ENCODE measurements at places on chromosomes 2 and 18.

DNA sequence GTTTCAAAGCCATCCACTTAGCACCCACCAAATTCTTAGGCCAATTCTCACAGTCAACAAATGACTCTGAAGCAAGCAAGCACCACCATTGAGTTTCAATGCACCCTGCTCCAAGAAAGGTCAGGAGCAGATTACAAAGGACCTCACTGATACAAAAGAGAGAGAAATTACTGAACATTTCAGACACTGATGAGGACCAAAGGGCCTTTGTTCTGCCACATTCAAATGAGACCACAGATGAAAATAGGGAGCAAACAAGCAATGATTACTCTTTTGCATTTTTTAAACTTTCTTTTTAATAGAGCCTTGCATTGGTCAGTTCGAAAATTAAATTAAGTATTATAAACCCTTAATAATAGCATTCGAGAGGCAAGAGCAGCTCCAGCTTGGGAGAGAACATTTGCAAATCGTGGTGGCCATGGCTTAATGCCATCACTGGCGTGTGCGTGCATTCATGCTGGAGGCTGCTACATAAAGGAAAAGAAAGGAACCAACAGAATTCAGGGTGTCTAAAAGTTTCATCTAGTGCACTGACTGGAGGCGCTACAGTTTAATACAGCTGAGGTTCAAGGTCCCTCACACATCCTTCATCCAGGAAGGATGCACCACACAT lies 87.5 kb downstream of the KLF7 start:
- no peak for DNase-seq

DNA sequence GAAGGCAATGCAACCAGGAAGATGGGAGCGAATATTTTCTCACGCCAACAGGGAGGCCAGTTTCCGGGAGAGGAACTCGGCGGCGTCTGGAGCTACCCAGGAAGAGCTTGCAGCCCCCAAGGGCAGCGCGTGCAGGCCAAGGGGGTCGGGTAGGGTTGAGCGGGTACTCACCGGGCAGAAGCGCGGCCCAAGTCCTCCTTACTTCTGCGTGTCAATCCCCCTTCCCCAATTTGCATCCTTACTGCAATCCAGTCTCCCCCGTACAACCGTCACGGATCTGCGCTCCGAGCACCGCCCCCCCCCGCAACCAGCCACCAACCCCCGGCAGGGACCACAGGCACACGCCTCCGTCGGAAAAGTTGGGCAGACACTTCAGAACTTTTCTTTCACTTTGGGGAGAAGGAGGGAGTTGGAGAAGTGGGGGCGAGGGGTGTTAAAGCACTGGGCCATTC lies 1.3 kb downstream of the ATP8B1 start:
- DNase-seq, result no peak

GRCh38 chr2:237652181-237652580 lies 24.8 kb downstream of the LRRFIP1 start:
- DNase-seq, result no peak

GRCh38 chr2:88707003-88707402 lies 15.5 kb downstream of the RPIA start:
- DNase-seq, result no peak

DNA sequence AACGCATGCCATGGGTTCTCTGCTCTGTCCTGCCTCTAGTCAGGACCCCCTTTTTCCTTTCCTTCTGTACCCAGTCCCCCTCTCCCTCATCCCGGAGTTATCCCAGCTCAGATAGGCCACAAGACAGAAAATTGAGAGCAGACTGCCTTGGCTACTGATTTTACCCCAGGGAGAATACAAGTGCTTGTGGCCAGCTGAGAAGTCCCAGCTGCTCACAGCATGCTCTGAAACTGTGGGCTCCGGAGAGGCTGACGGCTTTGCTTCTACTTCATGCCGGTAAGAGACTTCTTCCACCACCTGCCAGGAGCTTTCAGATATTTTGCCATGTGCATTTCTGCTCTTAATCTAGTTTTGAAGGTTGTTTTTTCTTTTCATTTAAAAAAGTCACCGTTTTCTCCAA lies 20.0 kb upstream of the SIX2 start:
- no peak for DNase-seq

DNA sequence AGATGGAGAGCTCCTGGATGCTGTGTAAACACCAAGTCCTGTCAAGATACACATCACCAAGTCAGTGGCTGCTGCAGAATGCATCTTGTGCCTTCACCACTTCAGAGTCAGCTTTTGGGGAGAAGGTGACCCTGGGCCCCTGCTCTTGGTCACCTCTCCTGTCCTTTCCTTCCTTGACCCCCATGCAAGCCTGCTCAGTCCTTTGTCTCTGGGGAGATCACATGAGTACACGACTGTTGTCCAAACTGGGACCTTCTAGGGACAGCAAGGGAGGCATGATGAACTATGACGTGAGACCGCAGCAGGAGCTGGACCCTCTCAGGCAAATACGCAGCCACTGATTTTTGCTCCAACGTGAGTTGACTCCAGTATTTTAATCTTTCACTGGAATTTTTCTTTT lies 706.9 kb upstream of the ID2 start:
- no peak for DNase-seq

- no peak for DNase-seq
These were observed 7.1 kb upstream of the FIGLA start for GRCh38 chr2:70797506-70797905.

GRCh38 chr18:22342625-22343024 lies 75.1 kb downstream of the CTAGE1 start:
- peak; percentile 72 for DNase-seq

GRCh38 chr2:105877945-105878344 lies 133.2 kb downstream of the NCK2 start:
- DNase-seq, result no peak

DNA sequence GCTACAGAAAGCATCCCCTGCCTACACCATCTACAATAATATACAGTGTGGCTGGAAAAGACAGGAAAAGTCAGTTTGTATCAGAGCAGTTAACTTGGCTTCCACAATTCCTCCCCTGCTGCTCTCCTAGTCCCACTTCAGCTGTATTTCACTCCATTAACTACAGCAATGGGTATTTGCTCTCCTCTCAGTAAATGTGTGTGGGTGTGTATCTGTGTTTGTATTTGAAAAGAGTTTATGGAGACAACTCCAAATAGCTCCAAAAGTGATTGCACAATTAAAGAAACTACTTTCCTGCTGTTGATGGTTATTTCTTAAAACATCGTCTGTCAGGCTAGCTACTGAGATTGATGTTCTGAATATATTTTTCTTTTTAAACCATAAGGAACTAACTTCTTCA lies 333.7 kb upstream of the FIGN start:
- DNase-seq, result no peak

- DNase-seq, result no peak
These were observed 38.1 kb downstream of the TRAK2 start for GRCh38 chr2:201413143-201413542.

DNA sequence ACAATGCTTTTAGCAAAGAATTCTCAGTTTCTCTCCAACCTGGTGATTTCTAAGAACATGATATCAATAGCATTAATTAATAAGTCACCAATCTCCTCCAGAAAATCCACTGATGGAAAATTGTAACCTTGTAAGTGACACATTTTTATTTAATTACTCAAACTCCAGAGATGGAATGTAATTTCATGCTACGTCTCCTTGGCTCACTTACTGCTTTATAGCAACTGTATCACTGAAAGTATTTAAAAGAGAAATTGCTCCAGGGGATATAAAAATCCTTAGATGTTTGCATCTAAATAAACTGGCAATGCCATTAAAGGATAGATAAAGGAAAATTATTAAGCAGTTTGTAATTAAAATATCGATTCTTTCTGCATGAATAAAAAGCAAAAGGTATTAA lies 325.4 kb downstream of the TSN start:
- DNase-seq, result no peak

GRCh38 chr2:133676392-133677130 lies 108.3 kb upstream of the NCKAP5 start:
- no peak for DNase-seq

GRCh38 chr2:230007931-230008707 lies 60.6 kb downstream of the SLC16A14 start:
- peak; percentile 53 for DNase-seq

GRCh38 chr18:79819968-79820351 lies 22.2 kb downstream of the KCNG2 start:
- no peak for DNase-seq

DNA sequence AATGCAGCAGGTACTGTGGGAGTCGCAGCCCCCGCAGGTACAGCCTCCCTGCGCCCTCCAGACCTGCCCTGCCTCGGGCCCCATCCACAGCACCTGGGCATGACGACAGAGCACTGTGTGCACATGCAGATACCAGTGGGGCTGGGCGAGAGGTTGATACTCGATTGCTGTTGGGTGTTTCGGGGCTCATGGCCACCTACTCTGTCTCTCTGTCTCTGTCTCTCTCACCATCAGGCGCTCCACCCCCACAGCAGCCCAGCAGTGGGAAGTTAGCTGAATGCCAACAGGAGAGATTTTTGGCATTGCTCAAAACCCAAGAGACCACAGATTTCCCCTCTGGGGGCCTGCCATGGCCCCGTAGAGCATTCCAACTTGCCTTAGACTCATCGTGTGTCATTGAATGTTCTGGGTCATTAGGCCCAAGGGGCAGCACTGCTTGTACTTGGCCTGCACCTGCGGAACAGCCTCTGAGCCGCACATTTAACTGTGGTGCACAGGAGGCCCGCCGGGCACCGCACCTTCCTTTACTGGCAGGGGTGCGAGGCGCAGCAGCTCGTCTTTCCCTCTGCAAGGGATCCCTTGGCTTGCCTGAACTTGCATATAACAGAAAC lies 18.8 kb downstream of the KCNIP3 start:
- peak; percentile 90 for DNase-seq

GRCh38 chr18:37383036-37383785 lies 182.4 kb downstream of the CELF4 start:
- DNase-seq, result no peak

- DNase-seq, result no peak
These were observed 340.1 kb downstream of the ZNF804A start for GRCh38 chr2:184938221-184938985.

DNA sequence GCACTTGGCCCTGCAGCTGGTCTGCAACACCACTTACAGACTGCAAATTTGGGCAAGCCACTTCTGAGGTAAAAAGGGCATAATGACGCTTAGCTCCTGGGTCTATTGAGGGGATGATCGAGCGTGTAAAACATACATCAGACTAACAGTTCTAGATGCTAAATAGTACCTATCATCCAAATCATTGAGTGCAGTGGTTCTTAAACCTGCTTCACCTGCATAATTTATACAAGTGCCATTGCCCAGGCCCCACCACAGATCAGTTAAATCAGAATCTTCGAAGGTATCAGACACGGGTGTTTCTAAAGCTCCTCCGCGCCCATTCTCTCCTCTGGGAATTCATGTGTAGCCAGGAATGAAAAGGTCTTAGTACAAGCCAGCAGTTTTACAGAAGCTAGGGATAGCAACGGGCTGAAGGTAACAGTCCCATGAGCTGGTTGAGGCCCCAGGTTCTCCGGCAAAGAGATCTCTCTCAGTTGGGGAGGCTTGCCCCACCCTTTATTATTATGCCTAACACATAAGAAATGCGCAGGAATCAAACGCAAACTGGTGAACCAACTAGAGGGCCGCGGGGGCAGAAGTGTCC lies 737 bp upstream of the RNF181 start:
- no peak for DNase-seq

- DNase-seq, result no peak
These were observed 141.7 kb downstream of the NDUFA10 start for GRCh38 chr2:239883326-239884050.

- DNase-seq, result no peak
These were observed 767.7 kb upstream of the GCFC2 start for GRCh38 chr2:76478266-76479035.

DNA sequence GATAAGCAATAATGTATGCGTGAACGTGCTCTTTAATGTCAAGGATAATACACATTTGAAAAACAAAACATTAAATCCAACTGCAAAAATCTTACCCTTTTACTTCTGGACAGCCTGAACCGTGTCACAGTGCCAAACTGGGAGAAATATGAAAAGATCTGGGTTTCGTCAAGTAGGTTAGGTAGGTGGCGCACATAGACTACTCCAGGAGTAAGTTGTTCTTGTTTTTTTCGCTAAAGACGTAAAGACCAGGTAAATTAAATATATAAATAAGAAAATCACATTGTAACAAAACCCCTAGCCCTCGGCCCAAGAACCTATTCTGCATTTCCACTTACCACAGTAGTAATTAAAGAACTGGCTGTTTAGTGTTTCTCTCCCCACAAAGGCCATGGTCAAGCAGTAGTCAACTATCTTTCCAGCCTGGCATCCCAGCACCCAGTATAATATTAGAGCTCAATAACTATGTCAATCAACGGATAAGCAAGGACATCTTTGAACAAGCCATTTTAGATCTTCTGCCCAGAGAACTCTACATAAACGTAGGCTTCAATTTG lies 1.1 kb downstream of the NIFK start:
- no peak for DNase-seq

GRCh38 chr2:226898897-226899296 lies 63.0 kb downstream of the RHBDD1 start:
- DNase-seq, result no peak

DNA sequence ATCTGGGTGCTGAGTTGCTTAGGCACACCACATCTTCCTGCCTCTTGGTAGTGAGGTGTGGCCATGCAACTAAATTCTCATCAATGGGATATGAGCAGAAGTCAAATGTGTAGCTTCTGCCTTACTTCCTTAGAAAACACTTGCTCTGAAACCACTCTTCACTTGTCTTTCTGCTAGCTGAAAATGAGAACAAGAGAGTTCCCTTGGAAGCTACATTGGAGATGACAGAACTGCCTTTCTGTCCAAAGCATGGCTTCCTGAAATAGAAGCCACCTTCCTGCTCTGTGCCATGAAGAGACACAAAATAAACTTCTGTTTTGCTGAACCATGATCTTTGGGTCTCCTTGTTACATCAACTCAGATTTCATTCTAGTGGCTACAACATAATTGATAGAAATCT lies 659.9 kb downstream of the IRS1 start:
- DNase-seq, result no peak

GRCh38 chr2:170377500-170378207 lies 199.7 kb downstream of the MYO3B start:
- no peak for DNase-seq

DNA sequence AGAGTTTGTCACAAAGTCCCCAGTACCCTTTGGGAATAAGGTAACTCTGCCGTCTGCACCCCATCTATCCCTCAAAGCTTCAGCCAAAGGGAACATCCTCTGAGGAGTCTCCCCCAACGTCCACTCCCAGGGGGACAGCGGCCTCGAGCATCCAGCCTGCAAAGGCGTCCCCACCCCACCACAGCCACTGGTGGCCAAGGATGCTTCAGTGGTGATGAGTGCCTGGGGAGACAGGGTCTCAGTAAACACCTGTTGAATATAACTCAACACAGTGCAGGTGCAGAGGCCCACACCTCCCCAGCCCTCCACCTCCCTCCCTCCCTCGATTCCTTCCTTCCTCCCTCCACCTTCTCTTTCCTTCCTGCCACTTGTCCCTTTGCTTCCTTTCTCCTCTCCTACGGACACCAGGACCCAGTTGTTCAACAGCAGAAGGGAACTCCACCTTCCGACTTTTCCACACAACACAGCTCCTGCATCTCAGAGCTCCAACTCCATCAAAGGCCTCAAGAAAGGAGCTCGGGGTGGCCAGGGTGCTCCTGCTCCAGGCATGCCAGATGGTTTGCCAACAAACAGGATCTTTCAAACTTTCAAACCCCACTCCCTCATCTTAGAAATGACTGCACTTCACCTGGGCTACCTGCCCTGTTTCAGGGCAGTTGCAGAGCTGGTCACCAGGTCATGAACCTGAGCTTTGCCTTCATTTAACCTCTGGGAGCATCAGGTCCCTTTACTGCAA lies 87.8 kb upstream of the SNTG2 start:
- no peak for DNase-seq

Data from NCI-H226 (cell line).